ENCODE measurements at places on chromosomes 12 and 14.

DNA sequence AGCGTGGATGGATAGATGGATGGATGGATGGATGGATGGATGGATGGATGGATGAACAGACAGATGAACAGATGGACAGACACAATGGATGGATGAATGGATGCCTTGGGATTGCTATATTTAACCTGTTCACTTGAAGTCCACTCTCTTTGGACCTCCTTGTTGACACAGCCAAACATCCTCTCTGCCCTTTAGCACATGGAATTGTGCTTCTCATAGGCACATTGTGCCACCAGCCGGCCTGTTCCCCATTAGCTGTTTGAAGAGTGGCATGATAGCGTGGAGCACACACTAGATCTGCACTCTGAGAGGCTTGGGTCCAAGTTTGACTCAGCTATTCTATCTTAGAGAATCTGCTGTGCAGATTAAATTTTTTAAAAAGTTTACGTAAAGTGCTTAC is 56.9 kb upstream of the GSC start:
- DNase-seq: no peak

GRCh38 chr12:15272376-15272775 is 49.9 kb upstream of the PTPRO start:
- DNase-seq: no peak

DNA sequence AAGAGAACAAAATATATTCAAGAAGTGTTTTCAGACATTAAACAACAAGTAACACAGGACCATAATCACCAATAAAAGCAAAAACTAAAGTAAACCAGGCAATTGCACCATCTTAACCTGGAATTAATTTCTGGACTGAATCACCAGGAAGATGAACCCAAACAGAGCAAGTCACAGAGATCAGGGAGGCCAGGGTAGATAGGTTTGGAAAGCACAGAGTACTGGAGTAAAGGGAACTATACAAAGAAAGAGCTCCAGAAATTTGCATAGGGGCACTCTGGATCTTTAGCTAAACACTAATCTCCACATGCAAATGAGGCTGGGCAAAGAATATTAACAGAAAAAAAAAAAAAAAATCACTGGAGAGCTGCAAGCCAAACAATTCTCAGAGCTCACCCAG is 84.7 kb downstream of the NUAK1 start:
- DNase-seq: no peak

DNA sequence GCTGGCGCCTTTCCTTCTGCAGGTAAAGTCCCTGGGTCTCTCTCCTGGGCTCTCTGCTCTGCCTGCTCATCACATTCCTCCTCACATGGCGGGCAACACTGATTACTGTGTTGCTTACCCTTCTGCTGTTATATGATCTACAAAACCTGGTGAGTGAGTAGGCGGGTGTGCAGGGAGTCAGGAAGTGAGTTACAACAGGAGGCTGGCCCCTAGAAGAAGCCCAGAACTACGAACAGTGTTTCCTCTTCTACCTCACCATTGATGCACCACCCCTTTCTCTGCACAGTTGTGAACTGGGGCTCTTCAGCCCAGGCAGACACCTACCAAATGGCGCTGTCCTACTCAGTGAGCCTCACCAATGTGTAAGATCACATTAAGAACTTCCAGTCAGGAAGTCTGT is 4.9 kb upstream of the KLHL33 start:
- no peak for DNase-seq

DNA sequence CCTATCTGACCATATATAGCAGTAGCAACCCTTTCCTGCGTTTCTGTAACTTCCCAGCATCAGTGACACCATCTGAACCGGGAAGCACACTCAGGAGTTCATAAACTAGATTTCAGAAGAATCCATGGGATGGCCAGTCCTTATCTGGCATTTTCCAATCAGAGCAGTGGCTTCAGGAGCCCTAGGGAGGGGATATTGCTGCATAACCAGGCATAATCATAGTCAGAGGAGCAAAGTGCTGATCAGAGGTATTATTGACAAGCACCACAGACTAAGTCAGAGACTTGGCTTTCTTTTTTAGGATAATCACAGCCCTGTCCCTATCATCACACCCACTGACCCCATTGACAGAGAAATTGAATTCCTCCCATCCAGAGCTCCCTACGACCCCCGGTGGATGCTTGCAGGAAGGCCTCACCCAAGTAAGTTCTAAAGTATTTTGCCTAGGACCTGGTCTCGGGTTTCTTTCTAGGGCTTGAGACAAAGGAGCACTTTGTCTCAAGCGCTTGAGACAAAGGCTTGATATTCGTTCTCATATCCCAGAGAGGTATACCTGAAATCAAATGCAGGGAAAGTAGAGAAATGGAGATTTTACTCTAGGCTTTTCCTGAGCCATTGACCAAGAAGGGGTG is 55.1 kb downstream of the FOXN4 start:
- no peak for DNase-seq

- DNase-seq: no peak
Observed at GRCh38 chr14:85146779-85147178, 383.2 kb upstream of the FLRT2 start.

DNA sequence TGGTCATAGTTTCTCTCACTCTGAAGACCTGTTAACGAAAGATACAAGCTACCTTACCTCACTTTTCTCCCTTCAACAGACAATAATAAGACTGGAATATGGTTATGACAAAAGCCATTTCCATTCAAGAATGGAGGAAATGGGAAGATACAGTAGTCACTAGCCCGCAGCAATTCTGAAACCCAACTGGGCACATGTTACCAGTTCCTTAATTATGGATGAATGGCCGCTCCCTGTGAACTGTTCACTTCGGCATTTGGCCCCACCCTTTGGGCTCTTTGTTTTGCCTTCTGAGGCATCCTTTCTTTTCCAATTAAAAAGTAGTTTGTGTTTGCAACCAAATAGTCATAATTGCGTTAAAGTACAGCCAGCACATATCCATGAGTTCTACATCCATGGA is 19.0 kb downstream of the TRHDE start:
- DNase-seq: no peak

- no peak for DNase-seq
Observed at GRCh38 chr12:1444142-1444516, 150.3 kb downstream of the FBXL14 start.

DNA sequence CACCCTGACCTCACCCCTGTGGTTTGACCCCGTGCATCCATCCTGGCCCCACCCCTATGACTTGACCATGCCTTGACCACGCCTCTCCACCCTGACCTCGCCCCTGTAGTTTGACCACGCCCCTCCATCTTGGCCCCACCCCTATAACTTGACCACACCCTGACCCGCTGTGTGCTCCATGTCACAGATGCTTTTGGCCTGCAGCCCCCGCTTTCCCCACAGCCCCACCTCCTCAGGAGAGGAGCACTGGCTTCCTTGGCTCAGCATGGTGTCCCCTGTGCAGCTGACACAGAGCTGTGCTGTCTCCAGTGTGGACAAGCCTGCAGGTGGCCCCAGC is 269.9 kb upstream of the SFSWAP start:
- DNase-seq: no peak

DNA sequence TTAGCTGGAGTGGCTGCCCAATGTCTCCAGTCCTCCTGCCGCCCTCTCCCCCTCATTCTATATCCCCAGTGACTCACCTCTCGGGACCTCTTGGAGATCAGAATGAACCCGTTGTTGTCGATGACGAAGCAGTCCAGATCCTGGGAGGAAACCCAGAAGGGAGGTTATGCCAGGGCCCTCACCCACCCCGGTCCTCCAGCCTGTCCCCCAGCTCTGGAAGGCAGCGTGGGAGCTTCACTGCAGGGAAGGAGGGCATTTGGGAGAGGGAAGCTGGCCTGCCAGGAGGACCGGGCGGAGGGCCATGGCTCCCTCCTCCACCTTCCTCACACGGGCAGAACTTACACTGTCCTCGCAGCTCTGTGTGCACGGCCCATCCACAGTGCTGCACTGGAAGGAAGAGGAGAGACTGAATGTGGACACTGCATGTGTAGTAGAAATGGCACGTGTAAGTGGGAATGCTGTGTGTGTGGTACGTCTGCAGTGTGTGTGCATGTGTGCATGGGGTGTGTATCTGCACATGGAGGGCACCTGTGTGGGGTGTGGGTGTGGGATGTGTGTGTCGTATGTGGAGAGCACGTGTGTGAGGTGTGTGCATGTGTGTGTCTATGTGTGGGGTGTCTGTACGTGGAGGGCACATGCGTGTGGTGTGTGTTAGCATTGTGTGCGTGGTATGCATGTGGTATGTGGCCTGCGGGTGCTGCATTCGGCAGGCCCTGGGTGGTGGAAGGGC is 10.0 kb upstream of the LRTM2 start:
- DNase-seq: no peak

DNA sequence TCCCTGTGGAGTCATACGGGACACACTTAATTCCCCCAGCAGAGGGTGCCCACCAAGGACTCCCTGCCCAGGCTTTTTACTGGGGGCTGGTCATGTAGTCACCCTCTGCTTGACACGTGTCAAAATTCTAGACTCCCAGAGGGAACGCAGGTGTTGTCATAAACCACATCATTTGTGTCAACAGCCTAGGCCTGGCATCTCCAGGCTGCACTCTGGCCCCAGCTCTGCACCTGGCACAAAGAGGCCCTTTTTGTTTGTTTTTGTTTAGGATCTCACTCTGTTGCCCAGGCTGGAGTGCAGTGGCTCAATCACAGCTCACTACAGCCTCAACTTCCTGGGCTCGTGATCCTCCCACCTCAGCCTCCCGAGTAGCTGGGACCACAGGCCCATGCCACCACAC is 21.1 kb downstream of the BRI3BP start:
- DNase-seq: no peak

DNA sequence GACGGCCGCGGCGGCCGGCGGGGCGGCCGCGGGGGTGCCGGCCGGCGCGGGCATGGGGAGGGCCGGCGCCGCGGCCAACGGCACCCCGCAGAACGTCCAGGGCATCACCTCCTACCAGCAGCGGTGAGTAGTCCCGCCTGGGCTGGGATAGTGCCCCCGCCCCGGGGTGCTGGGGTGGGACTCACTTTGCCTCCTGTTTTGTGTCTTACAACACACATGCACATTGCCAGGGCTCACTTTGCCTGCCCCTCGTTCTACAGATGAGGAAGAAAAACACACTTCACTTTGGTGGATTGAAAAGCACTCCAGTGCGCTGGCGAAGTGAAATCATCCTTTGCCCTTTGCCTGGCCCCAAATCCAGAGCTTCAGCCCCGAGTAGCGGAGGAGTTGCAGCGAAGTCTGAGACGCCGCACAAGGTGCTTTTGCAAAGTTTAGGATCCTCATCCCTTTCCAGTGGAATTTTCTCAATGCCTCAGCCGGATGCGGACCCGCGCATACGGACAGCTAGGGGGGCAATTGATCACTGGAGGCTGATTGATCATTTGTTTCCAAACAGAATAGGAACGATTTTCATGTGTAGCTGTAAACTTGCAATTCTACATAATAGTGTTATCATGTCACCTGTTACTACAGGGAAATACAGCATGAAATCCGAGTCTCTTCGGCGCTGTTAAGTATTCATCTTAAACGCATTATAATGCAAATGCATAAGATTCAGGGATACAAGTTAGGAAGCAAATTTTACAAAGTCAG is 3.6 kb upstream of the NPAS3 start:
- DNase-seq: no peak

DNA sequence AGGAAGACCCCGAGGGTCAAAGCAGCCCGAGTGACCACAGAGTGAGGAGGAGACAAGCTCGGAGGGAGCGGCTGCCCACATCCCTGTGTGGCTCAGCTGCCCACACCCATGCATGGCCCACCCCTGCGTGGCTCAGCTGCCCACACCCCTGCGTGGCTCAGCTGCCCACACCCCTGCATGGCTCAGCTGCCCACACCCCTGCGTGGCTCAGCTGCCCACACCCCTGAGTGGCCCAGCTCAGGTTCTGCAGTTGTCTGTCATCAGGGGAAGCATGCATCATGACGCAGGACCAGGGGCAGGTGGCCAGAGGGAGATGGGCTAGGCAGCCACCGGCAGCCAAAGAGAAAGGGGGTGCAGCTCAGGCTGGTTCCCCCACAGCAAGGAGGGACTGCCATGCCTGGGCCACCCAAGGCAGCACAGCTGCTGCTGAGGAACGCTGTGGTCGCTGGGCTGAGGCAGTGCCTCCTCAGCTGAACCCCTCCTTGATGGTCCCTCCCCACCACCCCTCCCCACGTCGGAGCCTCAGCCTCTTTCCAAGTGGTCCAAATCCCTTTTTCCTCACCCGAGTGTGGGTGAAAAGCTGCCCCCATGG is 33.3 kb upstream of the NUDT14 start:
- no peak for DNase-seq

- no peak for DNase-seq
Observed at GRCh38 chr12:44377443-44378187, 498.5 kb downstream of the NELL2 start.

DNA sequence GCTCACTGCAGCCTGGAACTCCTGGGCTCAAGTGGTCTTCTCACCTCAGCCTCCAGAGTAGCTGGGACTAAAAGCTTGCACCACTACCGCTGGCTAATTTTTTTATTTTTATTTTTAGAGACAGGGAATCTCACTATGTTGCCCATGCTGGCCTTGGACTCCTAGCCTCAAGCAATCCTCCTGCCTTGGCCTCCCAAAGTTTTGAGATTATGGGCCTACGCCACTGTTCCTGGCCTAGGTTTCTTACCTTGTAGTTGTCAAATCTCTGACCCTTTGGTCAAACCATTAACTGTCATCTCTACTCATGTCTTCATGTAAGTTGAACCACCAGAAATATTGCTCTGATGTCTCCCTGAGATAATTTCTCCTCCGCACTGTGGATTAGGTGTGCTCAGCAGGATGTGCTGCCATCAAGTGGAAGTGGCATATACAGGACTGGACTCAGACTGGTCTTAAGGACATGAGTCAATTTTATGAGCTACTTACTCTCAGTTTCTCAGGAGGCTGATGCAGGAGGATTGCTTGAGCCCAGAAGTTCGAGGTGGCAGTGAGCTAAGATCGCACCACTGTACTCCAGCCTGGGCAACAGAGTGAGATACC is 28.5 kb downstream of the ACTR6 start:
- no peak for DNase-seq

- DNase-seq: no peak
Observed at GRCh38 chr12:25130741-25131188, 64.2 kb downstream of the DNAI7 start.

GRCh38 chr14:79248771-79249170 is 962.5 kb downstream of the DIO2 start:
- DNase-seq: no peak

DNA sequence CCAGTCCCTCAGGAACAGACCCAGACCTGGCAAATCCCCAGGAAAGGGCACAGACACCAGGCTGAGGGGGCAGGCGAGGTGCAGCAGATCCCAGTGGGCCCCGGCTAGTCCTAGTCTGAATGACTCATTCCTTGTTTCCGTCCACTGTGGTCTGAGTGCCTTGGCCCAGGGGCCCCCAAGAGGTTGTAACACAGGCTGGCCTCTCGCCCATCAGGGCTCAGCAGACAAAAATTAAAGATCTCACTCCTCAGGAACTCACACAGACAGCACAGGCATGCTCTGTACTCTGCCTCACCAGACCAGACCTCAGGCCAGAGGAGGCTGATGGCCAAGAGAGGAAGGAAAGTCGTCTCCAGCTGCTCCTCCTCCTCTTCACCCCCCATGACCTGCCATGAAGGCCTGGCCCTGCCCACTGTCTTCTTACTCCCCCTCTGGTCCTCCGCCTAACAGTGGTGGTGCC is 7.7 kb upstream of the LTBP2 start:
- no peak for DNase-seq

GRCh38 chr14:34993426-34993825 is 10.6 kb downstream of the SRP54 start:
- no peak for DNase-seq

Data from stimulated activated CD8-positive, alpha-beta memory T cell treated with anti-CD3 and anti-CD28 coated beads, Interleukin-15, amount 100 ng/mL, for 48 hours (primary cell).